SHP77 (cell line): ENCODE measurements at places on chromosomes 4 and X.

GRCh38 chrX:109344101-109344500 is 137.8 kb downstream of the GUCY2F start:
- no peak for DNase-seq

DNA sequence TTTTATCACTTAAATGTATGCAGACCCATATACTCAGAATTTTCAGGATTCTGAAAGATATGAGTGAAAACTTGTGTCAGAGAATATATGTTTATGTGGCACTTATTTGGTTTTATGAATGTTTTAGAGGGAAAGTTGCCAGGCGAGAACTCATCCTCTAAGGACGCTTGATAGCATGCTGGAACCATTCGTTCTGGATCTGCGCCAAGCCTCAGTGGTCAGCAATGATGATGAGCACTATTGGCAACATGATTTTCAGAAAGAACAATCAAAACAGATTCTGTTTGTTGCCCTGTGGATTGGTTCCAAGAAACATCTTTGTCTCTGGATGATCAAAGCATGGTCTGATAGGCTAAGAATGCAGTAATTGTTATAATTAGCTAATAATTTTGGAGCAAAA is 32.1 kb upstream of the RAPGEF2 start:
- no peak for DNase-seq

DNA sequence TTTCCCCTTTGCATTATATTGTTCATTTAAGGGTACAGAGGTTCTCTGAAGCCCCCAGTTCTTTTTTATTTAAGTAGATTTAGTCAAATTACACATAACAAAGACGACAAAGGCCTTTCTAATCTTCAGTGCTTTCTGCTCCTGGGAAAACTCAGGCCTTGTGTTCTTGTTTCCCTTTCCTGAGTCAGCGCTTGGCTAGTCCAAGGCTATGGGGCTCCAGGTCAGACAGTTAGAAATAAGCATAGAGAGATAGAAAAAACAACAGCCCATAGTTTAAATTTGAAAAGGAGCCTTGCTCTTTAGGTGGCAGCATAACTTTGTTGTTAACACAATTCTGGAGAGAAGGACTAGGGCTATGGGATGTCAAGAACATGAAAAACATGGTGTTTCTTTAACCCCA is 97.3 kb downstream of the PPP1R2C start:
- DNase-seq: no peak

- peak; percentile 29 for DNase-seq
Observed at GRCh38 chrX:41779030-41779564, 55.1 kb downstream of the GPR82 start.

DNA sequence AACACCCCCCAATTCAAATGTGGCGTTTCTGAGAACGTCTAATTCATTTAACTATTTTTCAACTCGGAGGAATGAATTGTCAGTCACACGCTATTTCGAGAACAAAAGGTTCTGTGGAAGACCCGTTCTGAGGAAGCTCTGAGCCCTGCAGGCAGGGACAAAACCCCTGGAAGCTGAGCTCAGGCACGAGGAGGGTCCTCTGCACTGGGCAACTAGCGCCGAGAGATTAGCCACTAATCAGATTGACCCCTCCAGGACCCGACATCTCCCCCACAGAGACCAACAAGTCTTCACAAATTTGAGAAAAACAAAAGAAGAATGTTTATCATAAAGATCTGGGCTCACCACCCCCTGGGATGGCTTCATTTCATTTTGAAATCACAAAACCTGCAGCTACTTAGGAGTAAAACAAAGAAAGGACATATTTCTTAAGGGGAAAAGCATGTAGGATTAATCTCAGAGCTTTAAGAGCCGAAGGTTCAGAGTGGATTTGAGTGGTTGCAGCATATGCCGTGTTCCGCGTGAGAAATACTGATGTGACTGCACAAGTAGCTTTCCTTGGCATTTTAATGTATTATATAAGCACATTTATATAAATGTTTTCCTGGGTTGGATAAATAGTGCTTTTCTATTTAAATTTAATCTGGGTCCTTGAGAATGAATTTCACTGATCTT is 41.8 kb downstream of the ADRA2C start:
- DNase-seq: no peak

DNA sequence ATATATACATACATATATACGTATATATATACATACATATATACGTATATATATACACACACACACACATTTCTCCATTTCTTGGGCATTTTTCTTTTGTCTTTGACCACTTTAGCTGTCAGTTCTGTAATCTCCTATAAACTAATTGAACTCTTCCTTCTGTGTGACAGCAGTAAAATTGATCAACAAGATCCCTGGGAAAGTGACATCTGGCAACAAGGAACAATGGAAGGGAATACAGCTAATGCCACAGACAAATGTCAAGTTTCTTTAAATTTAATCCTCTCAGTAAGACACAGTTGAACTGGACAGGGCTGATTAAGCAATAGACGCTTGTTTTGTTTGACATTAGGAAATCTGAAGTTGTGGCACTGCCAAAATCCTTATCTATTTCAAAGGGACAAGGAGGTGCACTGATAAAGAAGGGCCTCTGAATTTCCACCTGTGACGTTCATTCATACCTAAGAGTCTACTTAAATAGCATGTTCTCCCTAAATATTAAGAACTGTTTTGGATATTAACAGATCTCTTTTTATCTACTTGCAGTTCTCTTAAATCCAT is 126.9 kb downstream of the RNF150 start:
- no peak for DNase-seq

DNA sequence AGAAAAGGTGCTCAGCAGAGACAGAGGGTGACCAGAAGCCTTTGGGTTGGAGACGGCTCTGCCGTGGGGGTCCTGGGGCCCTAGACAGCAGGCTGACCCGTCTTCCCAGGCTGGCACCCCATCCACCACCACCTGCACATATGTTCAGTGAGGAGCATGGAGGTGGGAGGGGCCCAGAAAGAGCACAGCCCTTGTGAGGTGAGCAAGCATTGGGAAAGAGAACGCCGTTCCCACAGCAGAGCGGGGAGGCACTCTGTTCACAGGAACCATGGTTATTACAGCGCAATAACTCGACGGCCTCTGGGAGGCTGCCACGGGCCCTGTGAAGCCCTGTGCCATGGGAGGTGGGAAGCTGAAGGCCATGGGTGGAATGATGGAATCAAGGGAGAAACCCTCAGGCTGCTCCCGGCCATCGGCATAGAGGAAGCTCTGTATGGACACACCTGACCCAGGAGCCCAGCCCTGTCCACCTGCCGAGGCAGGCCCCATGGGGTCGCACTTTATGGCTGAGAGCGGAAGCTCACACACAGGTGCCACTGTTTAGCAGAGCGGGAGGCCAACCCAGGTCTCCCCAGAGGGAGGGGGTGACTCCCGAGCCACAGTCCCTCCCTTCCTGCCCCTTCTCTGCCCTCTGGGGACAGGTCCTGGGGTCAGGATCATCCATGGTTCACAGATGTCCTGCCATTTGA is 93.5 kb upstream of the AFAP1 start:
- no peak for DNase-seq

DNA sequence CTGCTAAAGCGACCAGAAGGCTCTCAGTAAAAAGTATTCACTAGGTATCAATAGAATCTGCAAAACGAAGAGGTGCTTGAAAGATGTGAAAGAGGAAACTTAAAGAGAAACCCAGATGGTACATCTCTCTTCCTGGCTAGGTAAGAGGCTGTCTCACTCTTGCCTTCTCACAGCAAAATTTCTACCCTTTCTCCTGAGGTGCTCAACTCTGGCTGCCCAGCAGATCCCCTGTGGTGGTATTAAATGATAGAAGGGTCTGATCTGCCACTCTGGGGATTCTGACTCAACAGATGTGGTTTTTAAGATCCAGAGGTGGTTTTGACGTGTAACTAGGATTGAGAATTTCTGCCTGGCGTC is 14.9 kb upstream of the TSPAN5 start:
- DNase-seq: no peak

- DNase-seq: no peak
Observed at GRCh38 chr4:99321241-99322191, at the start of gene ADH1B. Gene ADH1B, minus strand, starts transcription at chr4:99321401. Its CDS starts 70 bp downstream, at chr4:99321331.

DNA sequence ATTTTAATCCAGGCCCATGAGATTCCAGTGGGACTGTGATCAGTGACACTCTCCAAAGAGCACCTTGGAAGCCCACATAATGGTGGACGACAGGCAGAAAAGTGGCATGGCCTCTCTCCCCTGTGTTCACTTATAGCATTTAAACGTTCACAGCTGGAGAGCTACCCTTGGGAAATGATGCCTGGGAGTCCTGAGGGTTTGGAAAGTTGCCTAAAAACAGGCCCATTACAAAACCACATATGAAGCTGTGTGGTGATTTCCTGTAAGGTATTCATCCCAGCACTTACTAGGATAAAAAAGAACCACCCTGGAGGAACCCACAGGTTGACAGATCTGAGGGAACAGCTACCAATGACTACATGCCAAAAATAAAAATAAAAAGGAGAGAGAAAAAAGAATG is 193.2 kb downstream of the RASL11B start:
- no peak for DNase-seq

DNA sequence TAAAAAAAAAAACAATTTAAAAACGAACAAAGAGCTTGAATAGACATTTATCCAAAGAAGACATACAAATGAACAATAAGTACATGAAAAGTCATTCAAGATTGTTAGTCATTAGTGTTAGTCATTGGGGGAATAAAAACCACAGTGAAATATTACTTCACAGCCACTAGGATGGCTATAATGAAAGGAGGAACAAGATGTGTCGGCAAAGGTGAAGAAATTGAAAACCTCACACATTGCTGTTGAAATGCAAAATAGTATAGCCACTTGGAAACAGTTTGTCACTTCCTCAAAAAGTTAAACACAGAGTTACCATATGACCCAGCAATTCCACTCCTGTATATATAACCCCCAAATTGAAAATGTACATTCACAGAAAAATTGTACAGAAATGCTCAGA is 45.2 kb upstream of the SLC39A8 start:
- no peak for DNase-seq

GRCh38 chr4:170109586-170110284 is 20.0 kb upstream of the AADAT start:
- DNase-seq: no peak

- DNase-seq: no peak
Observed at GRCh38 chrX:45889471-45889870, 655.8 kb downstream of the ZNF674 start.

DNA sequence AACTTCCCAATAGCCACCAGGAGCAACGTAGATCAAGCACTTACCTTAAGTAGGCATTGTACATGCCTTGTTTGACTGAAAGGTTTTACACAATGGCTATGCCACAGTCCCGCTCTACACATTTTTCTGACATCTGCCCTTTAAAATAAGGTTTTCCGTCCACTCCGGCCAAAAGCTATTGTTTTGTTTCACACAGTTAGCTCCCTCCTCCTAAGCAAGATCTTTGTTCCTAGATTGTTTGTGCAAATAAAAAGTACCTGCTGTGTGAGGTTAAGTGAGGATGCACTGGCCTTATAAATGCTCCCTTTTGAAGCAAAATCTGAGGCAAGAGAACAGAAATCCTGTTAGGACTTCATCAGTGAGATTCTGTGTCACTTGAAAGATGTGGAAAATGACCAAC is 11.8 kb downstream of the SCD5 start:
- no peak for DNase-seq

- no peak for DNase-seq
Observed at GRCh38 chrX:134461437-134461836, 1.5 kb downstream of the HPRT1 start.
